ENCODE measurements at places on chromosomes 7 and 10.
A peak's percentile ranks its signal among the peaks of the same experiment; 100 is the strongest.

DNA sequence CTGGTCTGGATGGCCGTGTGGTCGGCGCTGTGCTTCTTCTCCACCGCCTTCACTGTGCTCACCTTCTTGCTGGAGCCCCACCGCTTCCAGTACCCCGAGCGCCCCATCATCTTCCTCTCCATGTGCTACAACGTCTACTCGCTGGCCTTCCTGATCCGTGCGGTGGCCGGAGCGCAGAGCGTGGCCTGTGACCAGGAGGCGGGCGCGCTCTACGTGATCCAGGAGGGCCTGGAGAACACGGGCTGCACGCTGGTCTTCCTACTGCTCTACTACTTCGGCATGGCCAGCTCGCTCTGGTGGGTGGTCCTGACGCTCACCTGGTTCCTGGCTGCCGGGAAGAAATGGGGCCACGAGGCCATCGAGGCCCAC lies 1.1 kb downstream of the FZD9 start:
- DNase-seq, result no peak

- no peak for DNase-seq
Observed at GRCh38 chr7:28349637-28350036, 62.7 kb upstream of the CREB5 start.

- DNase-seq, result no peak
Observed at GRCh38 chr7:135335628-135336139, 102.0 kb downstream of the STRA8 start.

DNA sequence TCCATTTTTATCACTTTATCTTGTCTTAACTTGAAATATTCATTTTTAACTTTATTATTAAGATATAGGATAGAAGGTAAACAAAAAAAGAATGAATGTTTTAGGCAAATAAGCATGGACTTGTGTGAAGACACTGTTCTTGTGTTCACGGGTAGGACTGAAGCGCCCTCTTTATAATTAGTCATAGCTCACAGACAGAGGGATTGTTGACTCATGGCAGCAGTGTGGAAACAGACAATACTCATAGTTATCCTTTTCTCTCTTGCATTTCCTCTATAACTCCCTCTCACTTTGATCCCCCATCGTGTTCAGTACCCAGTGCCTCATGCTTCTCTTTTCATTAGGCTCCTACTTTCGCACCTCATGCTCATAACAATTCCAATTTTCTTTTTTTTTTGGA lies 731.8 kb downstream of the PHTF2 start:
- DNase-seq, result no peak

GRCh38 chr10:103514244-103514643 lies 20.7 kb downstream of the NEURL1 start:
- no peak for DNase-seq

DNA sequence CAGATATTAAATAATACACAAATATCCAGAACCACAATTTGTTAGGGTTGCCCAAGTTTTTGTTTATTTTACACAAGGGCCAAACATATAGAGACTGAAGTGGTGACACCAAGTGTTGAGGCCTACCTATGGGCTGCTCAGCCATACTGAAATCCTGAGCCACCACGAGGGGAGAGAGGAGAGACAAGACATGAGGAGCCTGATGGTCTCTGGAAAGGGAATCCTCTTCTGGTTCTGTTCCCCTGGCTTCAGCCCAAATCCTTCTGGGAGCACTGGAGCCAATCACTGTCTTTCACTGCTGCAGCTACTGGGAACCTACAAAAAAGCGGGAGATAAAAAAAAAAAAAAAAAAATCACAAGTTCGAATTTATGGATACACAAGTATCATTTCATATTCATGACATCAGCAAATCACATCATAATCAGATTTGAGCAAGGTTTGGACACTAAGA lies 1.9 kb downstream of the SKIDA1 start:
- DNase-seq, result no peak

DNA sequence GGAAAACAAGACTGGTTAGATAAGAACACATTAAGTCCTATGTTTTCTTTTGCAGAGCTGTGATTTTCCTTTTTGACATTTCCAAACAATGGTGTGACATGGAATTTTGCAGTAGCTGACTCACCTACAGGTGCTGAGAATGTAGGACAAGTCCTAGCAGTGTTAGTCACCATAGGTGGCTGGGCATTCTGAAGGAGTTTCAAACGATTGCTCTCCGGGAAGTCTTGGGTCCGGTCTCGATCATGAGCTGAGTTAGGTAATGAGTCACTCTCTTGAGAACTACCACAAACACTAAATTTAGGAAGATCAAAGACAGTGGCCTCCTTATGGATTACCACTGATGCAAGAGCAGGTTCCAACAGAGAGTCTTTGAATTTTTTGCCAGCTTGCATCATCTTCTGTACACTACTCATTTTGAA lies 3.6 kb downstream of the FIGNL1 start:
- DNase-seq, result no peak

DNA sequence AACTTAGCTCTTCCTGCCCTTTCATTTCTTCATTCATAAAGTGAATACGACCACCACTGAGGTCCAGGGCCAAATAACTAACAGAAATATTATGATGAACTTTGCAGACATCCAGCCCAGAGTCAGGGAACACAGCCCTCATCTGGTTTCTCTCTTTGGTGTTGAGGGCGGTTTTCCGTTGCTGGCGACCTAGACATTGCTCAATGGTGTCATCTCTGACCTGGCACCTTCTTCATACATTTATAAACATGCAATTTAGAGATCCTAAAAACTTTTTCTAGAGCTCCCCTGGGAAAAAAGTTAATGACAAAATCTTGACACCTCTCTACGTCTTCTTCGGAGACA lies 324 bp upstream of the TET1 start:
- no peak for DNase-seq

- peak; percentile 34 for DNase-seq
Observed at GRCh38 chr10:31133792-31134310, 102.2 kb upstream of the ZNF438 start.

GRCh38 chr7:150503581-150503980 lies 11.1 kb upstream of the GIMAP7 start:
- no peak for DNase-seq

DNA sequence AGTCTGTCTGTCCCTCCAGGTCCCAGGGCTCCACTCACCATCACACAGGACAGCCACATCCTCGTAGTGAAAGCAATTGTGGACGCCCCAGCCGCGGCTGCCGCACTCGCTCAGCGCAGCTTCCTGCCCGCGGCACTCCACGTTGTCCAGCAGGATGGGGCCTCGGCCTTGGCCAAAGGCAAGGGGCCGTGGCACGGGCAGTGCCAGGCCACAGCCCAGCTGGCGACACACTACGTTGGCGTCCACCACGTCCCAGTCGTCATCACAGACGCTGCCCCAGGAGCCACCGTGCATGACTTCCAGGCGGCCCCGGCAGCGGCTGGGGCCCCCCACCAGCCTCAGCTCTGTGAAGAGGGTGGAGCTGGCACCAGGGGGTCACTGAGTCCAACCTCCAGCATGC lies 9.2 kb downstream of the SSC4D start:
- no peak for DNase-seq

- no peak for DNase-seq
Observed at GRCh38 chr7:113134025-113134424, 15.7 kb upstream of the SMIM30 start.

GRCh38 chr7:55432939-55433784 lies 68.0 kb downstream of the LANCL2 start:
- no peak for DNase-seq

Measured in stimulated activated CD4-positive, alpha-beta T cell treated with anti-CD3 and anti-CD28 coated beads, Interleukin-1b, Interleukin-23, amount 100 ng/mL, for 1 hour (primary cell).